A549 treated with RU486 at 1 μM for 4 hours (cell line): ENCODE measurements at places on chromosomes 3 and 15. TPM values are rescaled to one million over a fixed set of nuclear protein-coding genes. Genes with fewer than 3 reads are reported as not detected.

Gene CLDN18
- not detected in 5 replicates for total RNA-seq

Gene USP8
- total RNA-seq, result 22.0 to 55.2 TPM (median 41.4 TPM) in 5 replicates

Gene ACVR2B
- 1.8 to 3.2 TPM (median 3.0 TPM) in 5 replicates for total RNA-seq

Gene GOLGA8J
- not detected in 5 replicates for total RNA-seq

Gene TM4SF1
- 1,132 to 2,057 TPM (median 1,686 TPM) in 5 replicates for total RNA-seq

Gene GOLGA8R
- 0.14 to 0.37 TPM (median 0.16 TPM) in 4 of 5 replicates, not detected in the other for total RNA-seq

Gene RAMAC
- total RNA-seq, result 35.7 to 58.7 TPM (median 44.8 TPM) in 5 replicates

Gene SH2D7
- not detected in 5 replicates for total RNA-seq

Gene IMP3
- 102 to 142 TPM (median 132 TPM) in 5 replicates for total RNA-seq

Gene KLHL25
- total RNA-seq, result 5.3 to 8.4 TPM (median 7.3 TPM) in 5 replicates

Gene KLHDC8B
- 3.1 to 7.0 TPM (median 4.6 TPM) in 5 replicates for total RNA-seq

Gene NBEAL2
- total RNA-seq, result 35.1 to 58.1 TPM (median 48.1 TPM) in 5 replicates
